Ascending aorta (tissue), 2 donors: ENCODE measurements at places on chromosomes 6 and 20.

GRCh38 chr6:44660561-44661220, 273.2 kb downstream of the CDC5L start:
- DNase-seq = no peak

- DNase-seq = no peak
These were observed 138.5 kb upstream of the UST start for GRCh38 chr6:148608199-148608951.

DNA sequence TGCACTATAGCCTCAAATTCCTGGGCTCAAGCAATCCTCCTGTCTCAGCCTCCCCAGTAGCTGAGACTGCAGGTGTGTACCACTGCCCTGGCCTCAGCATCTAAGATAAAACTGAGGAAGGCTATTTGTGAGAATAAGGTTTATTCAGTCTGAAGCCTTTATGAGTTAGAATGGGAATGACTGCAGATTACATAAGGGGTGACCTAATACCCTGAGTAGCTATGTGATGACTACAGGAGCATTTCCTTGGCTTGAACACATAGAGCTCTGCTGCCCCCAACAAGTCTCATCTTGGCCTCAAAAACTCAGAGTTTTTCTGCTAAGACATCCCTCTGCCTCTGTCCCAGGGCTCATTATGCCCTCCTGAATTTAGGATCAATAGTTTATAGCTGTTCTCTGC, 7.6 kb downstream of the GSS start:
- DNase-seq = no peak

GRCh38 chr20:38249536-38250310, 10.8 kb downstream of the KIAA1755 start:
- DNase-seq = no peak

DNA sequence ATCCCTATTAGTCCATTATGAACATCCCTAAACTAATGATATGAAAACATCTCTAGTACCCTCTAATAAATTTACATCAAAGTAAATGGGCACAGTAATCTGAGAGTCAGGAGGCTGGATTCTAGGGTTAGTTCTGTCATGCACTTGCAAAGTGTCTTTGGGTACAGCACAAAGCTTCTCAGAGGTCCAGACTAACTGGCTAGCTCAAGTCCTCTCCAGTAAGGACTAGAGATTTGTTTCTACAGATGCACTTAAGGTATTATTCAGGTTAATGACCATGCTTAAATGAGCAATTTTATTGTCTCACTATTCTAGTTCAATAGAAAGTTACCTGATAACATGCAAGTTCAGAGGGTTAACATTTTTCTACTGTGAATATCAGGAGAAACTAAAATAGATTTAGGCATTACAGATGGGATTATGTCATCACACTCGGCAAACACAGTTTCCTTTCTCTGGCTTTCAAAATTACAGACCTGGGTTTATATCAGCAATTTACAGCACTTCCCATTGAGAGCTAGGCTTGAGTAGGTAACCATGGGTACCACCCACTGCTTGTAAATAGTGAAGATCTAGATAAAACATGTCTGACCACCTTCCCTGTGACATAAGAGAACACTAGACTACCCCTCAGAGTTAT, 402.9 kb upstream of the RUNX2 start:
- no peak for DNase-seq

- DNase-seq = no peak
These were observed 4.9 kb downstream of the OVOL2 start for GRCh38 chr20:18052856-18053255.

- no peak for DNase-seq
These were observed 76.6 kb upstream of the QKI start for GRCh38 chr6:163337958-163338357.

- no peak for DNase-seq
These were observed 27.8 kb downstream of the PAQR8 start for GRCh38 chr6:52389626-52390360.

GRCh38 chr6:53067849-53068361, 2.7 kb downstream of the FBXO9 start:
- no peak for DNase-seq

GRCh38 chr20:18304618-18305017, 16.3 kb downstream of the ZNF133 start:
- no peak for DNase-seq

DNA sequence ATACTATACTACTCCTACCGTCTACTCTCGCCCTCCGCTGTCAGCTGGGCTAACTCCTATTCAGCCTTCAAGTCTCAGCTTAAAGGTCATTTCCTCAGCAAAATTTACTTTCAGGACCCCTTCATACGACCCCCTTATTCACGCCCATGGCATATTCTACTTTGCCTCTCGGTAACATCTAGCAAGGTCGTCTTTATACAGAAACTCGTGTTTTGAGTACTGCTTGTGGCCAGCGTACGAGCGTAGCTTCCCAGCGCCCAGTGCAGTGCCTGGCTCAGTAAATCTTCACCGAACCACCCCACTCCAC, 546 bp downstream of the CRNKL1 start:
- DNase-seq = no peak

DNA sequence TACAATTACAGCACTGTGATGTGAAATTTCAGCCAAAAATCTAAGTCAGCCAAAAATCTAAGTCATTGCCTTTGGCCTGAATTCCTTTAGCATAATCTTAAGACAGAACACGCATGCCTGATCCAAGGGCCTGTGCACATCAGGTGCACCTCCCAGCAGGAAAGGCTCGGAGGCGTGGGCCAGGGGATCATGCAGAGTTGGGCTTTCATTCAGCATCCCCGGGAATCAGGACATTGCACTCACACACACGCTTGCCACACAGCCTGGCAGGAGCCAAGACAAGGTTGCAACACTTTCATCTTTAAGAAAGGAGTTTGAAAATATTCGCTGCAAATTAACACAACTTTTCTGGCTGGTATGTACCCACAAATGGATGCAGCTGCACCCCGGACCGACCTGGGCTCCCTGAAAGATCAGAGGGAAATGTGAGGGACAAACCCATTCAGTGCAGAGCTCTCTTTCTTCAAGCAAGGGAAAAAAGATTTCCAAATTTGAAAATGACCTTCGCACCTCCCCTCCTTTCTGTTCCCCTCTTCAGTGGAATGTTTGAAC, 48.8 kb downstream of the ERMARD start:
- no peak for DNase-seq
